HT-29 (cell line): ENCODE measurements at places on chromosomes 11 and 22.

DNA sequence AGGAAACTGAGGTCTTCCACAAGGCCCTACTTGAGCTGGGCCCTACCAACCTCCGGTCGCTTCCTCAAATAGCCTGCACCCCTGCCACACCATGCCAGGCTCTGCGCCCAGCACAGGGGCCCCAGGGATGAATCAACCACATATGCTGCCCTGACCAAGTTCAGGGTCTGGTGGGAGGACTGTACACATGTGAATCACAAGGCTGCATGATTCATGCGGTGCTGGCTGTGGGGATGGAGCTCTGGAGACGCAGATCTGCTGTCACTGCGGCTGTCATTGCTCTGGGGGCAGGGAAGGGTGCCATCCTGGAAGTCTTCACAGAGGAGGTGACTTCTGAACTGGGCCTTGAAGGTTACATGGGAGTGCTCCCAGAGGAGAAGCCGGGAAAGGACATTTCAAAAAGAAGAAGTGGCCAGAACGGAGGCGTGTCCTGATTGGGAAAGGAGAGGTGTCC lies 21.5 kb downstream of the CYTH4 start:
- no peak for DNase-seq

DNA sequence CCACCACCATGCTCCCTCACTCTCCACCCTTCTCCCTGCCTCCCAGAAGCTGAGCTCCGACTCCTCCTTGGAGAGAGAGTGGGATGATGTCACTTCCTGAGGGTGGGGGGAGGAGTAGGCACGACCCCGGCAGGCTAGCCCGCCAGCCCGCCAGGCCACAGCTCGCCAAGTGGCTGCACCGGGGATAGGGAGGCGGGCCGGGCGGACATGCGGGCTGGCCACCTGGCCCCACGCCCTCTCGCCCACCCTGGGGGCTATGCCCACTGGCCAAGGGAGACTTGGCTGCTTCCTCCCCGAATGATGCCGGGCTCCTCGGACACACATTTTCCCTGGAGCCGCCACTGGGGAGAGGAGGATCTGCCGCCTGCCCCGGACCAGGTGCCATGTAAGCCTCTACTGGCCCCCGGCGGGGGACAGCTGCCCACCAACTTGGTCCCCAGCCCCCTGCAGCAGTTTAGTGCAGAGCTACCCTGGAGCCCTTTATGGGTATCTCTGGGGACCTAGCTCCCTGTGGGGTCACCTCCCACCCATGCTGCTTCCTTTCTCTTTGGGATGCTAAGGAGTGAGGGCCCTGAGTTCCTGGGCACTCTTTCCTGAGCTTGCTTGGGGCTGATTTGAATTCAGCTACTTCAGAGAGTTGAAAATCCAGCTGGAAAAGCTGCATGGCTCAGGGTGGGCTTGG lies 33.7 kb upstream of the MYRF start:
- DNase-seq: no peak

DNA sequence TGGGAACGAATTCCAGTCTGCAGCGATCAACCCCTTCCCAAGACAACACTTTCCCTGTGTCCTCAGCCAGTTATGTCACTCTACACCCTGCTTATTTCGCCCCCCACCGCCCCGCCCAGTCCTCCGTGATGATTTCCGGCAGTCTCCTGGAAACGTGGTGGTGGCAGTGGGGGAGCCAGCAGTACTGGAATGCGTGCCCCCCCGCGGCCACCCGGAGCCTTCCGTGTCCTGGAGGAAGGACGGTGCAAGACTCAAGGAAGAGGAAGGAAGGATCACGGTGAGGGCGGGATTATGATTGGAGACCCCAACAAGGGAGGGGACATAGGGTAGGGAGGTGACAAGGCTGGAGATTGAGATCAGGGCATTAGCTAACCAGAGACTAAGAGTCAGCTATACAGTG lies 4.1 kb downstream of the ROBO3 start:
- no peak for DNase-seq

GRCh38 chr22:18156878-18157713 lies 7.1 kb downstream of the USP18 start:
- DNase-seq: peak; percentile 71

GRCh38 chr11:25838918-25839625 lies 492.9 kb upstream of the ANO3 start:
- no peak for DNase-seq
